ENCODE measurements at places on chromosomes 6 and 20.

- DNase-seq, result no peak
Observed at GRCh38 chr6:132410830-132411229, 9.6 kb upstream of the MOXD1 start.

DNA sequence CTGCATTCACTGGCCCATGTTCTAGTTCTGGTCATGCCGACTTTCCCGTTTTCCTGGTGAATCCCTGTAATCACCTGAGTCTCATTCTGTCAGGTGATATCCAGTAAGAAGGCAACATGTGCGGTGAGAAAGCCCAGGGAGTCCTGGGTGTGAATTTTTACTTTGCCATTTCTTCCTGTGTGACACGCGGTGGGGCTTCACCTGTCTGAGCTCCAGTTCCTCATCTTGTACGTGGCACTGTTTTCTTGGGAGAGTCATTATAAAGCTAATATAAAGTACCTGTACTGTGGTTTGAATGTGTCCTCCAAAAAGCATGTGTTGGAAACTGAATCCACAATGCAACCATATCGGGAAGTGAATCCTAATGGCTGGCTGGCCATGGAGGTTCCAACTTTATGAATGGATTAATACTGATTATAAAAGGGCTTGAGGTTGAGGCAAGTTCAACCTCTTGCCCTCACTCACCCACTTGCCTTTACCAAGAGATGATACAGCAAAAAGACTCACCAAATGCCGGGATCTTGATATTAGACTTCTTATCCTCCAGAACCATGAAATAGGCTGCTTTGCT is 5.1 kb downstream of the HLA-E start:
- no peak for DNase-seq

GRCh38 chr20:50582591-50583234 is 72.5 kb downstream of the PTPN1 start:
- DNase-seq, result no peak

DNA sequence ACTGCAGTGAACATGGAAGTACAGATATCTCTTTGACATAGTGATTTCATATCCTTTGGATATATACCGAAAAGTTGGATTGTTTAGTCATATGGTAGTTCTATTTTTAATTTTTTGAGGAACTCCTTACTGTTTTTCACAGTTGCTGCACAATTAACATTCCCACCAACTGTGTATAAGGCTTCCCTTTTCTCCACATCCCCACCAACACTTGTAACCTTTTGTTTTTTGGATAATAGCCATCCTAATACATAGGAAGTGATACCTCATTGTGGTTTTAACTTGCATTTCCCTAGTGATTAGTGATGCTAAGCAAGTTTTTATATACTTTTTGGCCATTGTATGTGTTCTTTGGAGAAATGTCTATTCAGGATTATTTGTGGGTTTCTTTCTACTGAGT is 45.1 kb upstream of the TENT5A start:
- DNase-seq, result no peak

DNA sequence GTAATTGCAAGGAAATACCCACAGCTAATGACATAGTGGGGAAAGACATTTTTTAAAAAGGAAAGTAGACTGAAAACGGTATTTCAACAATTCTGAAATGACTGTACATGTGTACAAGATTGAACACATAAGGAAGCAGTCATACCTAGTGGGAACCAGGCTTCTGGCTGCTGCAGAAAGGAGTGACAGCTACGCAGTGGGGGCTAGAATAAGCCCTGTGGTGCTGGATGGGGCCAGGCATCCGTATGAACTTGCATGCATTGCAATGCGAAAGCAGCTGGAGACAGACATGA is 54.9 kb upstream of the GPR31 start:
- no peak for DNase-seq

DNA sequence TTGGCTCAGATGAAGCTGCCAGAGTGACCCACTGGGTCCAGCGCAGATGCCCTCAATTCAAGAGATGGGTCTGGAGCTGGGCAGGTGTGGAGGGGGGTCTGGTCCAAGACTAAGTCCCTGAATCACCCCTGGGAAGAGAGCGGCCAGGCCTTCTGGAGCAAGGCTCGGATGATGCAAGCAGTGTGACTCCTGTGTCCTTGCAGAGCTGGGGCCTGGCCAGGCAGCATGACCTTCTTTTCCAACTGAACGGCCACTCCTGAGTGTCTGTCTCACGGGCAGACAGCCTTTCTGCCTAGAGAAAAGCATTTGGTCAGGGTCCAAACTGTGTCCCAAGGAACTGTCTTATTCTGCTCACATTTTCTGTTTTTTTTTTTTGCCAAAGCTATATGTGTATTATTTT is 42.6 kb upstream of the FNDC1 start:
- DNase-seq, result no peak

DNA sequence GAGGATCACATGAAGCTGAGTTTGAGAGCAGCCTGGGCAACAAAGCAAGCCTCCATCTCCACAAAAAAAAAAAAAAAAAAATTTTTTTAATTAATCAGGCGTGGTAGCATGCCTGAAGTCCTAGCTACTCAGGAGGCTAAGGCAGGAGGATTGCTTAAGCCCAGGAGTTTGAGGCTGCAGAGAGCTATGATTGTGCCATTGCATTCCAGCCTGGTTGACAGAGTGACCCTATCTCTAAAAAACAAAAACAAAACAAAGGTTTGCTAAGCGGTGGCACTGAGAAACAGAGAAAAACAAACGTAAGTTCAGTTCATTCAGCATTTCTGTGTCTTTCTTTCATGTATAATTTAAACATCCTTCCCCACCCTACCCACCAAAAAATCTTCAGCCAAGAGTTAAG is 78.4 kb downstream of the ANKS1A start:
- no peak for DNase-seq

DNA sequence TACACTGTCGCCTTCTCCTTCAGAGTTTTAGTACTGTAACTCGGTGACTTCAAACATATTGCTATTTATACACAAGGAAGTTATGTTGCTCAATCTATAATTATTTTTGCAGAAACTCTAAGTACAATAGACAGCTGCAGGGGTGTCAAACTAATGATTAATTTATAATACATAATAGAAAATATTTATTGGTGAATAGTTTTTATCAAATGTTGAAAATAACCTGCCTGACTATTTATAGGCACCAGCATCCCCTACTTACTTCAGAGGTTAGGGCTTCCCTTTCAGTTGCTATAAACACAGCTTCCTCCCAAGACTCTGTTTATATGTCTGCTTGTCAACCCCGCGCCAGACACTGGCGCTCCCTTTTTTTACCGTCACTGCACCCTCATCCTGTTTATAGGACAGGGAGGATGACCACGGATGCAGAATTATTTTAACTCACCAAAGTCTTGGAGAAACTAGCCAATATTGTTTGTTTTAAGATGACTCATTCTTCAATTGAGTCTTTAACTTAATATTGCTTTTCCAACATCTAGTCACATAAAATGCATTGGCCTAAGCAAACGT is 225.0 kb downstream of the ALDH8A1 start:
- no peak for DNase-seq

DNA sequence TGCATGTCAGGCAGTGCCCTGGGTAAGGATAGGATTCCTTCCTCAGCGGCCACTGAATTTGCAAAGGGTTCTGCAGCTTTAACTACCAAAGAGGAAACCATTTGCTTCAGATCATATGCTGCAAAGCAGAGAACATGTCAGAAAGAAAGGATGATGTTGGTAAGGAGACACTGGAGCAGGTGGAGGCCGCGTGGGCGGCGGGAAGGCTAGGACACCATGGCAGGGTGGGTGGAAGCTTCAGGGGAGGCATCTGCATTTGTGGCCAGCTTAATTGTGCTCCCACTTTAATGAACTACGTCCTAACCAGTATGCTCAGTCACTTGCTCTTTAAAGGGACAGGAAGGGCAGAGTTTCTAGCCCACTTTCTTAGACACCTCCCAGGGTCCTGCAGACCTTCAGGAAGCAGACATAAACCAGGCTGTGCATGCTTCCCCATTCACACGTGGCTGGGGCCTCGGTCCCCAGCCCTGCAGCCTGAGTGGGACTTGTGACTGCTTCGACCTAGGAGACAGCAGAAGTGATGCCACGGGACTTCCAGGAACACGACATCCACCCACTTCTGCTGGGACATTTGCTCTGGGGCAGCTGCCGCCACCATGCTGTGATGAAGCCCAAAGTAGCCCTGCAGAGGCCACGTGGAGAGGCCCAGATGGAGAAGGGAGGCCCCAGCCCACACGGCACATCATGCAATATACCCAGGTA is 76.1 kb downstream of the GINS1 start:
- DNase-seq, result no peak

DNA sequence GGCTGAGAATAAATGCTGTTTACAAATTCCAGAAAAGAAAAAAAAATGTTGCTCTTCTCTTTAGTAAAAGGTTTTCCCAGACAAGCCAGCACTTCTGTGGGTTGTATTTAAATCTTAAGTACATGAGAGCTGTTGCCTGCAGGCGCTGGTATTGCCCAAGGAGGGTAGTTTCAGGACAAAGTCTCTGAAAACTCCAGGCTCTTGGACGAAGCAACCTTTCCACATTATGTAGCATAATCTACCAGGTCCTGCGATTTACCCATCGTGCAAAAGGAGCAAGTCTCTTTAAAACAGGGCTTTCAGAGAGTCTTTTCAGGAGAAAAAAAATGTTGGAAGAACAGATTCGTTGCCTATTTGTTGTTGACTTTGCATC is 65.6 kb downstream of the PLG start:
- DNase-seq, result no peak

- no peak for DNase-seq
Observed at GRCh38 chr6:157094038-157094437, 229.3 kb downstream of the TMEM242 start.

DNA sequence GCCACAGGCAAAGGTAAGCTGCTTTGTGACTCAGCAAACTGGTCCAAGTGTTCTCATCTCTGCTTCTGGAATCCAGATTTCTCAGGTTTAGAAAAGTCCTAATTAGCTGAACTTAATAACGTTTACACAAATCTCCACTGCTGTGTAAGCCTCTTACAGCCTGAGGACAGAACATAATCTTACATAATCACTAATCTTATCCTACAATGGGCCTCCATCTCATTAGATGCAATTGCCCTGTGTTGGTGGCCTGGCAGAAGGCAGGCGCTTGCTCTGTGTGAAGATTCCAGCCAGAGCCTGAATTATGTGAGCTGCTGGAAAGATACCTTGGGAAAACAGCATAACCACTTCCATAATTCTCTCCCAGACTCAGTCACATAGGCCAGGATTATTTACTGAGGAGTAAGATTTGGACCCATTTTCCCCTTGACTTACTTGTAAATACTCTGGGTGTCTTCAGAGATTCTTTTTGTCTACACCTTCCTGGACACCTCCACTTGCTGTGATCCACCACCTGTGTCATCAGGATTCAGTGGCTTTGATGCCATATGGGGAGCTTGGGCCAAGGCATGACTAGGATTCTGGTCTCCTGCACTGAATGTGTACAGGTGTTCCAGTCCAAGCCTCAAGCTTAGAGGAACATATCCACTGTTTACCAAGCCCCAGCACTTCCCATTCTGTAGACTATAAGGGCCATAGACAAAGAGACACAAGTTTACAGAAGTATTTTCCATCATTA is 104.4 kb downstream of the C6orf118 start:
- no peak for DNase-seq

DNA sequence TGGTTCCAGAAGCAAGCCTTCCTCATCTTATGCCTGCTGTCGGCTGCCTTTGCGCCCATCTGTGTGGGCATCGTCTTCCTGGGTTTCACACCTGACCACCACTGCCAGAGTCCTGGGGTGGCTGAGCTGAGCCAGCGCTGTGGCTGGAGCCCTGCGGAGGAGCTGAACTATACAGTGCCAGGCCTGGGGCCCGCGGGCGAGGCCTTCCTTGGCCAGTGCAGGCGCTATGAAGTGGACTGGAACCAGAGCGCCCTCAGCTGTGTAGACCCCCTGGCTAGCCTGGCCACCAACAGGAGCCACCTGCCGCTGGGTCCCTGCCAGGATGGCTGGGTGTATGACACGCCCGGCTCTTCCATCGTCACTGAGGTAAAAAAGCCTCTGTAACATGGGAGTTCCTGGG is 366 bp downstream of the SLC22A1 start:
- DNase-seq, result no peak

- DNase-seq, result no peak
Observed at GRCh38 chr6:154099211-154099610, 60.2 kb downstream of the OPRM1 start.

- DNase-seq, result no peak
Observed at GRCh38 chr6:36769183-36769675, 70.0 kb downstream of the CPNE5 start.

GRCh38 chr6:154001494-154002285 is 37.4 kb upstream of the OPRM1 start:
- DNase-seq, result no peak

DNA sequence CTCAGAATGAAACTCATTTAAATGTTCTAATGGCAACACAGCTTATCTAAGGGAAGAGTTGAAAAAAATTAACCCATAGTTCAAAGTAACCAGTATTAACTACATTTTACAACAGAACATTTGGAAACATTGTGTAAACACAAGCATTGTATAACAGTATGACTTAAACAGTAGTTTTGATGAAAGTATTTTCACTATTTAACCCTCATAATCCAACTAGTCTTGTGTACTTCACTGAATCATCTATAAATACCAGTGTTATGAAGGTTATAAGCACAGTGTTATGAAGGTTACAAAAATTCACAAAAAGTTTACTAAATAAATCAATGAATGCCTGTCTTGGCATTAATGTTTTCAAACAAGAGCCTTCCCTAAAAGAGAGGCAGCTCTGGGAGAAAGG is 66.5 kb downstream of the REV3L start:
- DNase-seq, result no peak

- DNase-seq, result no peak
Observed at GRCh38 chr6:43127877-43128276, 43.2 kb upstream of the SRF start.

- no peak for DNase-seq
Observed at GRCh38 chr6:137864812-137865508, 2.1 kb upstream of the TNFAIP3 start.

DNA sequence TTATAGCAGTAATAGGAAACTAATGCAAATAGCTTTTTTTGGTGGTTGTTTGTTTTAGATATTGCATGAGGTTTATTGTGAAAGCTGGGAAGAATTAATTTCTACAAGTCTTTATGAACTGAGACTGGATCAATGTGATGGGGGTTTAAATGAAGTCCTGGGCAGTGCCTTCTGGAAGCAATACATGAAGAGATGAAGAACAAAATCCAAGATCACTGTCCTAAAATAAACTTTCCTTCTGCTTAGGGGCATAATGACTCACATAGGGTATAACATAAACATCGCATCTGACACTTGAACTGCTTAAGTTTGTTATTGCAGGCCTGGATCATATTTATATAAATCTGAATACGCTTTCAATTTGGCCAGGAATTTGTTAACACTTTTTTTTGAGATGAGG is 20.9 kb upstream of the SHLD1 start:
- DNase-seq, result no peak

Data from NCI-H2227 treated with DMSO at 0.1 percent for 48 hours (cell line).